ENCODE measurements at places on chromosomes 4 and X.

DNA sequence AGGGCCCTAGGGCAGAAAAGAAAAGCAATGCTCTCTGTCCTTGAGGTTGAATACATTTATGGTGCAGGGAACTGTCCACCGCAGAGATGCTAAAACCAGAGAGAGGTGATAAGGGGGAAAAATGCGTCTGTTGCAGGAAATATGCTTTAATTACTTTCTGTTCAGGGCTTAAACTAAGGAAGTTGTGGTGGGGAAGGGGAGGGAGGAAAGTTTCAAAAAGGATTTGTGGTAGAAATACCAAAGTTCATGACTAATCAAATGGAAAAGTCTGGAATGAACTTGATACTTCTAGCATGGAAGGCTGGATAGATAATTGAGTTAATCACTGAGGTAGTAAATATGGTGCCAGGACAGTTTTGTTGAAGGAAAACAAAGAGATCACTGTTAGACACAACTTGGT is 99.0 kb downstream of the ASB9 start:
- DNase-seq, result no peak

- no peak for DNase-seq
Measured at GRCh38 chrX:26146024-26146423, 7.9 kb downstream of the MAGEB18 start.

DNA sequence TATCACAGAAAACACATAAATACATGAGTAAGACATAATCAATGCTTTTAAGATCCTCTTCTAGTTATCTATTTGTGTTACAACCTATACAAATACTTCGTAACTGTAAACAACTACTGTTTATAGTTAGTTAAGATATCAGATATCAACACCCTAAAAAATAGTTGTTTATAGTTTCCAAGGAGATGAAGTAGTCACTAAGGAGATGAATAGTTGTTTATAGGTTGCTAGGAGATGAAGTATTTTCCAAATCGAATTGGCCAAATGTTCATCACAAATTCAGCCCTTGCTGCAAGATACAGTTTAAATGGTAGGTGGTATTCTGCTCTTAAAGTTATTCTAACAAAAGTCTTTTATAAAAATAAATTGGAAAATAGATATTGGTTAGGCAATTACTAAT is 618.2 kb upstream of the PCDH10 start:
- no peak for DNase-seq

GRCh38 chr4:189773909-189774308 is 166.8 kb upstream of the FRG1 start:
- peak; percentile 19 for DNase-seq

DNA sequence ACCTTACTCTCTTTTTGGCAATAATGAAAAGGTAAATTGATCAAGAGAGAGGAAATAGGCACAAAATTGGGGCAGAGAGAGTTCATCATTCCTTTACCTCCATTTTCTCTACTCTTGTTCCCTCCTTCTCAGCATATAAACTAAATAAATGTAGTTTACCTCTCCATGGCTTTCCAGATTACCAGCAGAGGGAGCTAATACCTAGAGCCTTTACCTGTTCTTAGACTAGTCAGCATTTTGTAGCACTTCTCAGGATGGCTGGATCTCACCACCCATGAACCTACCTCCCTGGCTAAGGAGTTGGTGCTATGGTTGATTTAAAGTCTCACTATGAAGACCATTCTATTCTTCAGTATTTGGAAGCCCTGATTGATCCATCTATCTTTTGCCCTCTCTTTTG is 15.7 kb downstream of the OFD1 start:
- DNase-seq, result peak; percentile 14

DNA sequence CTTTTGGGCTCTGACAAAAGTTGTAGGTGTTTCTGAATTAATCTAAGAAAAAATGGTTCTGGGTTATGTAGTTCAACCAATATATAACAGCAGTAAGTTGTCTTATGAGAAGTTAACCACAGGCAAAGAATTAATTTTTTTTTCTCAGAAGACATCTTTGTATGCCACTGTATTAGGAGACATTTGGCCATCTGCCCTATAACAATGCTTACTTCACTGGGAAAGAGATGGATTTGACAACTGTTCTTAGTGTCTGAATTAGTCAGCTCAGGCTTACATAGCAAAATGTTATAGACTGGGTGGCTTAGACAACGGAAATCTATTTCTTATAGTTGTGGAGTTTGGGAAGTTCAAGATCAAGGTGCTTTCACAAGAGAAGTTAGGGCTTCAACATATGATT is 508.1 kb downstream of the STIM2 start:
- DNase-seq, result no peak

- DNase-seq, result no peak
Measured at GRCh38 chrX:64186974-64187761, 18.3 kb downstream of the AMER1 start.

- no peak for DNase-seq
Measured at GRCh38 chr4:20752641-20753040, 52.4 kb downstream of the PACRGL start.

GRCh38 chr4:153916273-153916755 is 127.4 kb upstream of the SFRP2 start:
- DNase-seq, result no peak

DNA sequence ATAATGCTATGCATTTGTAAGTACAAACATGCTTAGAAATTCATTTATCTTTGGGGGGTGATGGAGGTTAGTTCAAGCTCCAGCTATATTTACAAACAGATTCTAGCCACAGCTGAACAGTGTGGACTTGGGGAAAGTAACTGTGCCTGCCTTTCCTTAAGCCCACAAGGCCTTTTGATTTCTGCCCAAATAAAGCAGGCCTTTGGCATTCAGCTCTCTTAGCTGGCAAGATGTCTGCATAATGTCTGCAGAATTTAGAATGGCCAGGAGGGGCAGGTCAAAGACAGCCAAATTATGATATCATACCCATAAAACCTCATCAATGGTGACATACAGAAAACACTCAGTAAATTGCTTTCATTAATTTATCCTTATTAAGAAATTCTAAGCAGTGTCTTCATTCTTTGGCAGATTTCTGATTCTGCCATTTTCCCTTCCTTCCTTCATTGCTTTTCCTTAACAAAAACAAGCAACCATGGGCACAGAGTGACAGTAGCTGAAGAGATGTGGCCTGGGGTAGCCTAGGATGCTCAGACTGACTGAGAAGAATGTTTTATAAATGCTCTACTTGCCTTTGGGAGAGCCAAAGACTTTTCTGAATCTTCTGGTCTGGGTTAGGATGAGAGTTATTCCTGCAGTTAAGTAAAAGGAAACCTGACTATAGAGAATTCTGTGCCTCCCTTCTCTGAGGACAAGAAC is 538.7 kb upstream of the NR3C2 start:
- no peak for DNase-seq

DNA sequence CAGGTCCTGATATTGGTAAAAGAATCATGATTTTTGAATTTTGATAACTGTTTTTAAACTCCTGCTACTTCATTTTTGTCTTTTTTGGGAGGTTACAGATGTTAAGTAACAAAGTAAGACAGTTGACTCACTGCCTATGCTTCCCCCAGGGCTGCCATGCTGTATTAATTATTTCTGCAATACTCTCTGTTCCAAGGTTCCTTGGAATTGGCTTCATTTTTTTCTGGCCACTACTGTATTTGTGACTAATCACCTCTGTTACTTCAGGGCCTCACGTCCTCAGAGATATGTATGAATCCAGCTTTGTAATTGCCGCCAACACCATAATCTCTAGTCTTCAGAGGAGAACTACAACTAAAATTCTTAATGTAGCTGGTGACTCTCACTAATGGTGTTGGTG is 1729.3 kb downstream of the C4orf33 start:
- no peak for DNase-seq

DNA sequence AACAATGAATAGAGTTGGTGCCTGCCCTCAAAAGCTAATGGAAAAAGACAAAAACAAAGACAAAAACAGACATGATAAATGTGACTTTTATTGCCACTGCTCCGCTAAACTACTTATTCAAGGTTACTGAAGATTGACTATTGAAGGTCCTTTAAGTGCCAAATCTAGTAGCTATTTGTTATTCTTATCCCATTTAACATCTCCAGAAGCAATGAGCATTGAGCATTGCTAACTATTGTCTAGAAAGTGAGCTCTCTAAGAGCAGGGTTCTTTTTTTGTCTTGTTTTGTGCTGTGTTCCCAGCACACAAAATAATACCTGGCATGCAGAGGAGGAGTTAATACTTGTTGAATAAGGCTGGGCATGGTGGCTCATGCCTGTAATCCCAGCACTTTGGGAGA is 95.4 kb upstream of the SFRP2 start:
- no peak for DNase-seq

- no peak for DNase-seq
Measured at GRCh38 chr4:16043642-16044498, 40.0 kb downstream of the PROM1 start.

DNA sequence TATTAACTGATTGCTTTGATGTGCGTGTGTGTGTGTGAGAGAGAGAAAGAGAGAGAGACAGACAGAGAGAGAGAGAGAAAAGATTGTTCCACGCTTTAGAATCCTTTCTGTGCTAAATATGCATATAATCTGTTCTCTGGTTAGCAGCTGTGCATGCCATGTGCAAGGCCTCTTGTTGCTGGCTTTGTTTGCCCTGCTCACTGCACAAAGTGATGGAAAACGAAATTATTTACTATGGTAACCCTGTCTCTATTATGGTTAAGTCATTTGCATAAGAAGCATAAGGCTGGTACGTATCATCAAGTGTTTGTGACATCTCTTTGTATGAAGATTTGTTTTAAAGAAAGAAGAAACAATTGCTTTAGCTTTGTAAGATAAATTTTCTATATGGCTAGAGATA is 190.2 kb upstream of the POF1B start:
- no peak for DNase-seq

GRCh38 chr4:187617113-187617512 is 378.5 kb upstream of the ZFP42 start:
- DNase-seq, result no peak

- no peak for DNase-seq
Measured at GRCh38 chr4:113682730-113683537, 78.6 kb downstream of the CAMK2D start.

DNA sequence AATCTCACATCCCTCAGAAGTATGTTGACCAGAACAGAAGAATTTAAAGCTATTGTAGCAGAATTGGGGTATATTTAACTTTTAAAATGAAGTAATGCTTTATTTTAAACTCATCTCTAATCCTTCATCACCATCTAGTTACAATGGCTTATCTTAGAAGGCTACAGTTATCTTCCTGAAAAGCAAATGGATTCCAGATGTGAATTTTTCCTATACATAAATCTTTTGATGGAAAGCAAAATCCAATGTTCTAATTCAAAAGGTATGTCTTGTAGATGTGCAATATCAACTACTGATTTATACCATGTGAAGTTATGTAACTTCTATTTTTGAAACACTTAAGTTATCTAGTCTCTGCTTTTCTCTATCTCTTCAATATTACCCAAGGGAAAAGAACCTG is 47.6 kb downstream of the CCNG2 start:
- no peak for DNase-seq

GRCh38 chr4:159046683-159047082 is 56.2 kb upstream of the RAPGEF2 start:
- no peak for DNase-seq

GRCh38 chrX:42459735-42460134 is 318.2 kb downstream of the PPP1R2C start:
- DNase-seq, result no peak

DNA sequence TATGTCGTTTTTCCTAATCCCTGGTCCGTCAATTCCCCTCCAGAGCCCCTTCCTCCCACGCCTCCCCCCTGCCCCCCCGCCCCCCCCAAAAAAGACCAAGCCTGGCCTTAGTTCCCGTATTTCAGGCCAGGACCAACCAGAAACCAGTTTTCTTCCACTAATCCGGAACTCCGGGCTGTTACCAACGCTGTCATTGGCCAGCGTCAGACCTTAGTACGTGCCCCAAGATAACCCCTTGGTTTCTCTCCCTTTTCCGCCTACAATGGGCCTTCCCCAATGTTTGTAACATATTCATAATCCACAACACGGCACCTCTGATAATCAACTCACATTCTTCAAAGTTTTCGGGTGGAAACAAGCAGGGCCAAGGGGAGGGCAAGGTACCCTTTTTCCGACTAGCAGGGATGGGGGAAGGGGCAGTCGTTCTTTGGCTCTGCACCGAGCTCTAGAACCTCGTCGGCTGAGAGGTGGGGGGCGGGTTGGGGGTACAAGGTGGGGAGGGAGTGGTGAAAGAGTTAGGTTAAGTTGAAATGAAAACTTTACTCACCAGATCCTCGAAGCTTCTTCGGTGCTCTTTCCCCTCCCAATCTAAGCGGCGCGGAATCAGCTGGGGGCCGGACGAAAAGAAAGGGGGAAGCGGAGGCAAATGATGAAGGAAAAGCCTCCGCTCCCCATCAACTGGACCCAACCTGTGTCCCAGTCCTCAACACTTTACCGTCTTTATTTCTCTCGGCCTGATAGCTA is 1.5 kb downstream of the BRWD3 start:
- peak; percentile 61 for DNase-seq

DNA sequence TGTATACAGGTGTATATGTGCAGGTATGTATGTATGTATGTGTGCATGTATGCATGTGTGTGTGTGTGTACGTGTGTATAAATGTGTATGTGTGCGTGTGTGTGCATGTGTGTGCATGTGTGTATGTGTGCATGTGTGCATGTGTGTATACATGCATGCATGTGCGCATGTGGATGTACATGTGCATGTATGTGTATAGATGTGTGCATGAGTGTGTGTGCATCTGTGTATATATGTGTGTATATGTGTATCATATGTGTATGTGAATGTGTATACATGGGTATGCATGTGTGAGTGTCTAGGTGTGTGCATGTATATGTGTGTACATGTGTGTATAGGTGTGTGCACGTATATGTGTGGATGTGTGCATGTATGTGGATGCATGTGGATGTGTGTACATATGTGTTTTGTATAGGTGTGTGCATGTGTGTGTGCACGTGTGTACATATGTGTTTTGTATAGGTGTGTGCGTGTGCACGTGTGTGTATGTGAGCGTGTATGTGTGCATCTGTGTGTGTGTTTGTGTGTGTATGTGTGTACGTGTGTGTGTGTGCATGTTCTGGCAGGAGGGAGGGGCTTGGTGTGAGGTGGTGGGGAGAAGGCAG is 6.0 kb downstream of the BGN start:
- DNase-seq, result no peak

DNA sequence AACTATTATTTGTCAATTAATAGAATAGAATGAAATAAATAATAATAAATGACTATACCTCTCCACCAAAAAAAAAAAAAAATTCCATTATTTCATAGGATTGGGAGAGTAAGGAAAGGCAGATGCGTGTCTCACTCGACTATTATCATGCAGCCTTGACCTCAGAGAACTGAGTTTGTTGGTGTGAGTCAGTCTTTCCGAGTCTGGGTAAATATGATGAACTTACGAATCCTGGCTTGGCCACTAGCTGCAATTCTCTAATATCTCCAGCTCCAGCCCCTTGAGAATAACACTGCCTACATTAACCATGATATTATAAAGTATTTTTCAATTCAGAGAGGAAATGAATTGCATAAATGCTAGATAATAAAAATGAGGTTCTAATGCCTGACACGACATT is 46.6 kb upstream of the DHX15 start:
- no peak for DNase-seq

DNA sequence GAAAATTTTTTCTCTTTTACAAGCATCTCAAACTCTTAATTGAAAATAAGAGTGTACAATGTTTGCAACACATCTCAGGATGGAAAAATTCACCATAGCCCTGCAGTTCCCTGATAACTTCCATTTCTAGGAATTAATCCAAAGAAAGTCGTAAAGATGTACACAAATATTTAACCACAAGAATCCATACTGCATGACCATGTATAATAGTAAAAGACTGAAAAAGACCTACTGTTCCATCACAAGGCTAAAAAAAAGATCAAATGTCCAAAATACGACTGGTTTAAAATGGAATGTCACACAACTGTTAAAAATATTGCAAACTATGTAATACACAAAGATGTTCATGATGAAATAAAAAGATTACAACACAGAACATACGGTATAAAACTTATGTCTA is 32.1 kb downstream of the HUWE1 start:
- no peak for DNase-seq

All from iPS-NIHi11 (cell line).